HL-60 (cell line): ENCODE measurements at places on chromosomes 12 and 14.

DNA sequence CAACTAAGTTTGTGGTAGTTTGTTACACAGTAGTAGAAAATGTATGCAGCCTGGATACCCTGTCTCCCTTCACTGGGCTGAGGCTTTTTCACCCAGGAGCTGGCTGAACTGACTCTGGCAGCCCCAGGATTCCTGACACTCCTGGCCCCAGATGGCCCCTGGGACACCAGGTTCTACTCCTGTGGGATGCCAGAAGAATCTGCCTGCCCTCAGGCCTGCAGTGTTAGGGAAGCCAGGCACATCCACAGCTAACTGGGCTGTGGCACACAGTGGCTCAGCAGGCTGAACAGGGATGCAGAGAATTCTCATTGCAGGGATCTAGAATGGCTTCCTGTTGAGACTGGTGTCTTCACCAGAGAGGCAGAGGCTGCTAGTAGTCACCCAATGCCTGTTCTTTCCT is 8.5 kb downstream of the IFI27 start:
- no peak for DNase-seq

DNA sequence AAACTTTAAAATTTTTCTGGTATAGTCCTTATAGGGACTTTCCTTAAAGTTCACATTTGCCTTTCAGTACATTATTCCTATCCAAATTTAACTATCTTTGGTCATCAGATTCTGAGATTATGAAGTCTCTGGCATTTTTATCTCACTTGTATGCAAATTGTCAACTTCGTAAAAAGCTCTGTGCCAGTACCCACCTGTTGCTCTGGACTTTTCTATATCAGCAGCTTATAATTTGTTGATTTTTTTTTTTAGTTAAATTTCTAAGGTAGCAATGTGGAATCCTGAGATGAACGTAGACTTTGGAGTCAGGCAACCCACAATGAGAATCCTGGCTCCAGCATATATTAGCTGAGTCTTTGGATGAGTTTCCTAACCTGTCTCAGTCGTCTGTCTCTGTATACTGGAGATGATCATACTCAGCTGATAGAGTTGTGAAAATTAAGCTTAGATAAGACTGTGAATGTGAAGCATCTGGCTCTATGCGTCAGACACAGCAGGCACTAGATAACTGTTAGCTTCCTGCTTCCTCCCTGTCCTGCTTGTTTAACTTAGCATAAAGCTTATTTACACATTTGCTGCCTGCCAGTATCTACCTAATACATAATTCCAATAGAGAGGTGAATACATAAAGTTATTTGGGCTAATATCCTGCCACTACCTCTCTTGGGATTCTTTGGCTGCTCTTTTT is 59.8 kb downstream of the MARK3 start:
- DNase-seq = no peak

DNA sequence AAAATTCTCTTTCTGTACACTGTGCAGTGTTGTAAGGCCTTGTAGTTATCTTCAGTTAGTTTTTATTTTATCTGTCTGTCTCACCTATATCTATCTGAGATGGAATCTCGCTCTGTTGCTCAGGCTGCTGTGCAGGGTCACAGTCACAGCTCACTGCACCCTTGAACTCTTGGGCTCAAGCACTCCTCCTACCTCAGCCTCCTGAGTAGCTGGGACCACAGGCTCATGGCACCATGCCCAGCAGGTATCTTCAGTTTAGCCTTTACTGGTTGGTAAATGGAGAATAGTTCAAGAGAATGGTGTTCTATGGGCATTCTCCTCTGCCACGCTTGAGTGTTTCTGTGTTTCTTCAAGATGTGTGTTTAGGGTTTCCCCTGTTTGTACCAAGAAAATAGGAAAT is 13.6 kb downstream of the TULP3 start:
- DNase-seq = no peak

- peak; percentile 50 for DNase-seq
Measured at GRCh38 chr12:27627123-27627852, 69.0 kb upstream of the REP15 start.

GRCh38 chr12:11580125-11580751 is 69.2 kb upstream of the ETV6 start:
- peak; percentile 66 for DNase-seq

DNA sequence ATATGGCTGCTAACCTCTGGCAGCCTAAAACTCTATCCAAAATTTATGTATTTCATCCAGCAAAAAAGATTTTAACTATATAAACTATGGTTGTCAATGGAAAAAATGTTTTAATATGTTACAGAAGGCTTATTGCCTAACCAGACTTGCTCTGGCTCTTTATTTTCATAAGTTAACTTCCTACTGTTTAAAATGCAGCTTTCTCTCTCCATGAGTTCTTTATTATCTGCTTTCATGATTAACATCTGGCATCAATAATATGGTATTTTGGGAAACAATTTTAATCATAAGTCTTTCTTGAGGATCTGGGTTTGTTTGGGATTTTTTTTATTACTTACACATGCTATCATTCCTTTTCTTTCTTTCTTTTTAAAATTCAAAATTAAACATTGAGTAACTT is 20.5 kb downstream of the KERA start:
- DNase-seq = no peak

DNA sequence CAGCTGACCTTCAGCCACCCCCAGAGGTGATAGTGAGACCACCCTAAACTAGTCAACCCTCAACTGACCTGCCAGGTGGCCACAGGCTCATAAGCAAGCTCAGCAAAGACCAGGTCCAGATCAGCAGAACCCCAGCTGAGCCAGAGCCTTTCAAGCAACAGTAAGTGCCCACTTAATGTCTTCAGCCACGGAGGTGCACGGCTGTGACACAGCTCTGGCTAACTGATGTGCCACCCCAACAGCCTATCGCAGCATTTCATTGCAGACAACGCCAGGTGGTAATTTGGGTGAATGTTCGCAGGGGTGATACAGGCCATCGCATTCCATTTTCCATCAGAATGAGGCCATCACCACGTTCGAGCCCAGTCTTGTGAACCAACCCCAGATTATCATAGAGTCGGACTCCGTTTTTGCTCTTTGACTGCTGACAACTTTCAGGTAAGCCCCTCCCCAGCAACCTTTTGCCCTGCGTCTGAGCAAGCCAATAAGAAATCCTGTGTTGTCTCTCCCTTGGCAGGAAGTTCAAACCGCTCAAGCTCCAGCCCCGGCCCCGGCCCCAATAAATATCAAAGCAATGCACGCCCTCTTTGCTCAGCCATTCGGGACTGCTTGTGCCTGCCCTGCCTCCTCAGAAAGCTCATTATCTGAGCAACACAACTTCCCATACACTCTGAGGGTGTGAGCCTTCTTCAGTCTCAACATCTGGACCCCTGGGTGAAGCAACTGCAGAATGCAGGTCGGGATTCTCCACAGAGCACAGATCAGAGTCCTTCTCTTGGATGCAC is 44.4 kb downstream of the JAG2 start:
- no peak for DNase-seq

DNA sequence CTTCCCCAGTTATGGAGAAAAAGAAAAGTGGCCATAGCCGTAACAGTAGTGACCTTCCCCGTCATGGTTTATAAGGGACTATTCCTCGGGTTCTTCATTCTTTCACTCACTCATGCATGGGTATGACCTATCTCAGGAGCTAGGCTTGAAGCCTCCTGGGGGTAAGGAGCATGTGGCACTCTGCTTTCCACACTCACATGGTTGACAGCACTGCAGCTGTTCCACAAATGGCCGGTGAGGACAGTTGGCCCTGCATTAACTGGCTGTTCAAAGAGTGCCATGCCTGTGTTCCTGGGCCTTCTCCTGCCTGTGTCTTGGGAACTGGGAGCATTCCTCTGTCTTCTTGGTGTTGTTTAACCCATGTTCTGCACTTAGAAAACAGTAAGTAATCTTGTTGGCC is 66.2 kb upstream of the PNMA1 start:
- no peak for DNase-seq
